ENCODE measurements at places on chromosomes 12 and 14. TPM values are rescaled to one million over a fixed set of nuclear protein-coding genes. Genes with fewer than 3 reads are reported as not detected.
A peak's percentile ranks its signal among the peaks of the same experiment; 100 is the strongest.

- H3K4me1 ChIP-seq = no peaks in the 10 kb centered on the region
- no peaks in the 10 kb centered on the region for H3K27me3 ChIP-seq
- no peak overlapping the region for H3K27ac ChIP-seq
- no peak for DNase-seq
- H3K36me3 ChIP-seq = no peaks in the 10 kb centered on the region
Measured at GRCh38 chr14:86619726-86620125, 1089.8 kb downstream of the FLRT2 start.

DNA sequence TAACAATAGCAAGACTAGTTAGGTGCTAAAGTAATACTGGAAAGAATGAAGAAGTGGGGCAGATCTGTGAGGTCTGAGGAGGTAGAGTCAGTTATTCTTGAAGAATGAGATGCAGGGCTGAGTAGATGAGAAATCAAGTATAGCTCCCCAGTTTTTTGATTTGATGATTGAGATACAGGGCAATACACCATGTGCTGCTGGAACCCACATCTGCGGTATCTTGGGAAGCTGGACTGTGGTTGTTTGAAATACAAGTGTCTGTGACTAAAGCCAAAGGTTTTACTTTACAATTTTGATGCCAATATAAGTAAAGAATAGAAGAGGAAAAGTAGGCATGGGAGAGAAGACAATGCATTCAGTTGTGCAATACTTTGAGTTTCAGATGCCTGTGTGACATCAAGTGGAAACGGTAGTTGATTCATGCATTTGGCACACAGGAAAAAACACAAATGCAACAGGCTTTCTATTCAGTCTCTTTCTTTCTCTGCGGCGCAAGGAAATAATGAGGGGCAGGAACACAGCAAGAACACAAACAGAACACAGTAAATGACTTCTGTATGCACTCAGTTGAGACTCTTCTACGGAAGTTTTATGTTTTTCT lies 190.2 kb upstream of the SLC38A2 start:
- no peak overlapping the region for H3K4me3 ChIP-seq
- no peak overlapping the region for H3K27ac ChIP-seq
- H3K36me3 ChIP-seq = no peaks in the 10 kb centered on the region
- peaks cover 9% of the 10 kb centered on the region for H3K4me1 ChIP-seq

GRCh38 chr14:96390965-96391292 lies 999 bp upstream of the AK7 start:
- no peak for DNase-seq
- peak overlapping the region; percentile 76 for H3K27ac ChIP-seq
- no peaks in the 10 kb centered on the region for H3K27me3 ChIP-seq
- peaks cover 13% of the 10 kb centered on the region for H3K4me1 ChIP-seq
- peak overlapping the region; percentile 73 for H3K4me3 ChIP-seq

DNA sequence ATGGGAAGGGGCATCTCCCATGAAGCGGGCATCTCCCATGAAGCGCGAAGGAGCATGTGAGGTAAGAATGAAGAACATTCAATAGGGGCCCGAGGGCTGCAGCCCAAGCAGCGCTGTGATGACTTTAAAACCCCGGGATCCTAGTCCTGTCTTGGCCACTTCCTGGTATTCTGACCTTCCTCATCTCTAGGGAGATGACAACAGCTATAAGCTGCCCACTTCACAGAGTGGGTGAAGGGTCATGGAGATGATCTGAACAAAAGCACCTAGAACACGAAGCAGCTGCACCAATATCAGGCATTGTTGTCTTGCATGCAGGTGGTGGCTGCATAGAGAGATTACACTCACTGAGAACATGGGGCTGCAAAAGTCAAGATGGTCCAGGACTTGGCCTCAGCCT lies 64.5 kb downstream of the SPTB start:
- H3K36me3 ChIP-seq = no peaks in the 10 kb centered on the region
- no peaks in the 10 kb centered on the region for H3K27me3 ChIP-seq
- H3K27ac ChIP-seq = no peak overlapping the region
- DNase-seq = no peak

GRCh38 chr12:54306925-54307741 lies 6.3 kb upstream of the NFE2 start:
- no peak overlapping the region for H3K4me3 ChIP-seq
- DNase-seq = no peak
- no peaks in the 10 kb centered on the region for H3K27me3 ChIP-seq
- H3K4me1 ChIP-seq = peaks cover 18% of the 10 kb centered on the region
- no peak overlapping the region for H3K27ac ChIP-seq

ANG gene
- 23.6 TPM for total RNA-seq

DNA sequence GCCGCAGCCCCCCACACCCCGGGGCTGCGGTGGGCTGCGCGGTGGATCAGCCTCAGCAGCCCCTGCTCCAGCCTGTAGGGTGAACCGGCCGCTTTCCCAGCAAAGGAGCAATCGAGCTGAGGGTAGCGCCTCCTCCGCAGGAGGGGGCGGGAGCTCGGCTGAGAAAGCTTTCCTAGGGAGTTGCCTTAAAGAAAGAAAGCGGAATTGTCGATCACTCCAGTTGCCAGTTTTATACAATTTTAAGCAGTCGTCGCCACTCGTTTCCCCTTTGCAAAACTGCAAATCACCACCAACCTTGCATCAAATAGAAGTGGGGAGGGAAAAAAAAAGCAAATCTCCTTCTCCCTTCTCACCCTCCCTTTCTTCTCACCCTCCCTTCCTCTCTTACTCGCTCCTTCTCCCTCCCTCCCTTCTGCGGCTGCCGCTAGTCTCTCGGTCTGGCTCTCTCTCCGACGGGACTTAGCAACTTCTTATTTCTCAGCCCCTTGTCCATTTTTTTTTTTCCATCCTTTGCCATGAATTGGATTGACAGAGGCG lies at the start of gene PDE3A:
Gene PDE3A, plus strand, starts transcription at position 424 of the 537 bp plus-strand sequence. CDS start 748 bp downstream, outside the sequence.
- H3K4me3 ChIP-seq = peak within 1 kb of the TSS; percentile 39
- no peaks in the 10 kb centered on the region for H3K36me3 ChIP-seq
- no peak within 1 kb of the TSS for H3K27ac ChIP-seq
- DNase-seq = peak; percentile 59
- peaks cover 9% of the 10 kb centered on the region for H3K4me1 ChIP-seq

GPRC5D gene
- total RNA-seq = not detected

C12orf42 gene
- not detected for total RNA-seq

DICER1 gene
- 56.0 TPM for total RNA-seq

DNA sequence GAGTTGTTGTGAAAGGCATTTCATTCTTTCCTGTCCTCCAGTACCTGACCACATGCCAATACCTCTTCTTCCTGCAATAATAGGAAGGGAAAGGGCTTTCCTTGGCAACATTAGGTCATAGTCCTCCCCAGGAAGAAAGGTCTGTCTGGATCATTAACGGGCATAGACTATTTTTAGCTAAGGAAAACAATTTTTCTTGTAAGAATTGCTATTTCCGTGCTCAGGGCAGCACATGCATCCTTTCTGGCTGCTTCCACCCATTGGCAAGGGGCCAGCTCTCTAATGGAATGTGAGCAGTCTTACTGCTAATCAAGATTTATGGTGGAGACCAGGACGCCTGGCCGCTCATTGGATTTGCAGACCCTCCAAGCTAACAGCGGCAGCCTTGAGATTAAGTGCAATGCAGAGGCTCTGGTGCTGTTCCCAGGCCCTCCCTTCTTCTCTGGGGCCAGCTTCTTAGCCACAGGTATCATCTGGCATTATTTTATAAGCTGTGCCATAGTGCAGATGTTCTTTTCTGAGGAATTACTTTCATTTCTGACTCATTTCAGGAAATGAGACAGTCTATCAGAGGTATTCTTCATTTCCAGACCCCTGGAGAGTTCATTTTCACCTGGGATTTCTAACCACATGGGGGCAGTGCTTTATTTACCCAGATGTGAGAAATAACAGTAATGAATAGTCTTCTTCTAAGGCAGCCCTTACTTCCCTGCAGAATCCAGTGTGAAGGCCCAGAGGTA lies 52.9 kb downstream of the ANO6 start:
- no peaks in the 10 kb centered on the region for H3K27me3 ChIP-seq
- peaks cover 62% of the 10 kb centered on the region for H3K4me1 ChIP-seq
- no peak overlapping the region for H3K4me3 ChIP-seq
- no peak for DNase-seq
- H3K36me3 ChIP-seq = no peaks in the 10 kb centered on the region

DNA sequence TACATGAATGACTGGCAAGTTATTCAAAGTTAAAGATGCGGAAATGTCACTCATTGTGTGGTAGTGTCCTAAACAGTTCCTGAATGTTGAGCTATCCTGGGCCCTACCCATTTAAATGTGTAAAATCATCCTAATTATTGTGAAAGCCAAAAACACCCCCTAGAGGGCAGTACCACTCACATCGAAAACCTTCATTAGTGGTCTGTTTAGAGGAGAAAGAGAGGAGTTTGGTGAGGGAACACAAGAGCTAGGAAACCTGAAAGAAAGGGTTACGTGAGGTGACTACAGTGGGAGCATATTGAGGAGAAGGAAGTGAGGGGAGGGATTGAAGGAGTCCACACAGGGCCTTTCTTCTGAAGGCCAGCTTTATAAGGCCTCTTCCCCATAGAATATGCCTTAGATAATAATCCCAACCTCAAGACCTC lies 2.5 kb upstream of the TEP1 start:
- no peaks in the 10 kb centered on the region for H3K36me3 ChIP-seq
- no peak overlapping the region for H3K4me3 ChIP-seq
- H3K27me3 ChIP-seq = no peaks in the 10 kb centered on the region
- H3K4me1 ChIP-seq = peaks cover 47% of the 10 kb centered on the region
- peak; percentile 65 for DNase-seq

DNA sequence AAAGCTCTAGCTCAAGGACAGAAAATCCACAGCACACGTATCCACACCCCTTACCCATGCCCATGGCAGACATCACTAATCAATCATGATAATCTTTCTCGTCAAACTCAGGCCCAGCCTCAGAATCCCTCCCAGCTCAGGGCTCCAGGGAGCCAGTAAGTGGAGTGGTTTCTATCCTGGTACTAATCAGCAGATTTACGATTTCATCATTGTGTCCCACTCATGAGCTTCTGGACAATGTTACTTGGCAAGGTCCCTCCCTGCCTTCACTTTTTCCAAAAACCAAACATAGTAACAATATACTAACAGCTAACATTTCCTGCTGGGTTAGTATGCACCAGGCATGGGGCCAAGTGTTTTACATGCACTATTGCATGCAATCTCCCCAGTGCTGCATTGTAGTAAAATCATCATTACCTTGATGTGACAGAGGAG lies 45.8 kb upstream of the NCOR2 start:
- no peak overlapping the region for H3K27ac ChIP-seq
- H3K27me3 ChIP-seq = no peaks in the 10 kb centered on the region
- DNase-seq = no peak
- H3K4me1 ChIP-seq = peaks cover 33% of the 10 kb centered on the region

DNA sequence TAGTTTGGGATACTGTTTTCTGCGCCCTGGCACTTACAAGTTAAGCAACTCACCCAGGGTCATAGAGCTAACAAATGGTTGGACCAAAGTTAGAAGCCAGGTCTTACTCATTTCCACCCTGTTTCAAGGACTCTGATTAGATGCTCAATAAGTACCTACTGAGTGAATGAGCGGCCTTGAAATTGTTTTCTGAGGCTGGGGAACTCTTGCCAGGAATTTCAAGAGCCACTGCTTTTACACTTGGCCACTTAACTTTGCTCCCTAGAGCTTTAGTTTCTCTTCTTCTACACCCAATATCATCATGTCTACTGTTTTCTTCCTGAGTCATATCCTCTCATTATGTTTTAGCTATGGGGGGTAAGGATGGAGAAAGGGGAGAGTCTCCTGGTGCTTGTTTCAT lies 431.6 kb downstream of the ZFP36L1 start:
- H3K4me1 ChIP-seq = peaks cover 36% of the 10 kb centered on the region
- no peaks in the 10 kb centered on the region for H3K36me3 ChIP-seq
- no peak for DNase-seq
- no peak overlapping the region for H3K4me3 ChIP-seq

Measured in Caco-2 (cell line).